ENCODE measurements at places on chromosomes 5 and 9.
A peak's percentile ranks its signal among the peaks of the same experiment; 100 is the strongest.

DNA sequence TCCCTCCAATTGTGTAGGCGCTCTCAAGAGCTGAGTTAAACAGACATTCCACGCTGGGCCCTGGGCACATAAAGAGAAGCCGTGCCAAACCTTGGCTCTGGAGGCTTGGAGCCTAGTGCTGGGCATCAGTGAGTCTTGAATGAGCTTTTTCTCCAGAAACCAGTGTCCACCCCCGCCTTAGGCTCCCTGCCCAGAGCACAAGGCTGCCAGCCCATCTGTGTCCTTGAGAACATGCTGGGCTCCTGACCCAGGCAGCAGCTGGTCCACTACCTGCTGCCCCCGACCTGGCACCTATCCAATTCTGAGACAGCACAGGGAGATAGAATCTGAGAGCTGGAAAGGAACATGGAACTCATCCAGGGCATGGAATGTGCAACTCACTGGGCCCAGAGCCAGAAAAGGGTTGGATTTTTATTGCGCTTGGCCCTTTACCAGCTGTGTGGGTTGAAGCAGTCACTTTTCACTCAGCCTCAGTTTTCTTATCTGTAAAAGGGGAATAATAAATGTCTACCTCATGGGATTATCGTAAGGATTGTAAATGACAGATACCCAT lies 92.4 kb upstream of the CPLX2 start:
- peak; percentile 17 for DNase-seq

DNA sequence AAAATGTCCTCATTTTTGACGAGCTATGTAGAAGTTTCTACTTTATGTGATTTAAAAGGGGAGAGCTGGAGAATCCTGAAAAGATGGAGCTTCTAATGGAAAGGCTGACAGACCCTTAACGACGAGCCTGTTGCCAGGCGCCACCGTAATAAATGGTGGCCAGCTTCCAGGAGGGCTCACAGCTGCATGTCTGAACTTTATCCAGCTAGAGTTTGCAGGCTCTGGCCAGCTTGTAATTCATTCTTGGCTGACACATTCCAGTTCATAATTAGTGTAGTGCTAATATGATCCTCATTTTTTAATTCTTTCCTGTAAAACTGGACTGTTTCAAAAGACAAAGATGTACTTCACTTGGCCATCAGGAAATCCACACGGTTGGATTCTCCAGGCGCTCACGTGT lies 246.7 kb downstream of the GAS1 start:
- DNase-seq, result peak; percentile 66

DNA sequence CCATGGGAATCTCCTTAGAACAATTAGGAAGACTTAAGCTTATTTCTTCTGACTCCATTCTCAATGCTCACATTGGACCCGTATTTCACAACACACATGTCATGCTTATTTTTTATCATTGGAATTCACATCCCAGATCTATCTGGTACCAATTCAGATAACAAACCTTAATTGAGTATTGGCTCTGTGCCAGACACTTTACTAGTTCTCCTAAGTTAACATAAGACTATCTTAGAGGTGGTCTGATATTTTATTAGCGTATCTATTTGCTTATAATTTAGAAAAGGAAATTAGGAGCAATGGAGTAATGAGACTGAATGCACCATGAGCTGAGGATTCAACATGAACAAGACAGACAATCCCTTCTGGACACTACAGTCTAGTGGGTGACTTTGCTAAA lies 45.1 kb downstream of the FBXL7 start:
- DNase-seq, result no peak

DNA sequence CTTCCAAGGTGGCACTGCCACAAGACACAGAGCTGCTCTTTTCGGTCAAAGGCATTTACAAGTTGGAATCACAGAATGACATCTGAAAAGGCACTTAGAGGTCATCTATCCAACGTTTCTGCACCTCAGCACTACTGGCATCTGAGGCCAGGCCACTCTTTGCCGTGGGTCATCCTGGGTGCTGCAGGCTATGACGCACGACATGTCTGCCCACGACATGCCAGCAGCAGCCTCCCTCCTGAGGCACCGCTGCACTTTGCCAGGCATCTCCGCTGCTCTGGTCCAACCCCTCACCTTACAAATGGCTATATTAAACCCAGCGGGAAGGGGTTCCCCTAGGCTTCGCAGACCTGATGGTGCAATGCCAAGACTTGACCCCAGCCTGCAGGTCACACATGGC lies 8.1 kb downstream of the SURF4 start:
- no peak for DNase-seq

- DNase-seq, result no peak
Measured at GRCh38 chr5:52148679-52149078, 639.0 kb upstream of the ITGA1 start.

GRCh38 chr5:51872144-51872543 lies 488.9 kb downstream of the ISL1 start:
- no peak for DNase-seq

DNA sequence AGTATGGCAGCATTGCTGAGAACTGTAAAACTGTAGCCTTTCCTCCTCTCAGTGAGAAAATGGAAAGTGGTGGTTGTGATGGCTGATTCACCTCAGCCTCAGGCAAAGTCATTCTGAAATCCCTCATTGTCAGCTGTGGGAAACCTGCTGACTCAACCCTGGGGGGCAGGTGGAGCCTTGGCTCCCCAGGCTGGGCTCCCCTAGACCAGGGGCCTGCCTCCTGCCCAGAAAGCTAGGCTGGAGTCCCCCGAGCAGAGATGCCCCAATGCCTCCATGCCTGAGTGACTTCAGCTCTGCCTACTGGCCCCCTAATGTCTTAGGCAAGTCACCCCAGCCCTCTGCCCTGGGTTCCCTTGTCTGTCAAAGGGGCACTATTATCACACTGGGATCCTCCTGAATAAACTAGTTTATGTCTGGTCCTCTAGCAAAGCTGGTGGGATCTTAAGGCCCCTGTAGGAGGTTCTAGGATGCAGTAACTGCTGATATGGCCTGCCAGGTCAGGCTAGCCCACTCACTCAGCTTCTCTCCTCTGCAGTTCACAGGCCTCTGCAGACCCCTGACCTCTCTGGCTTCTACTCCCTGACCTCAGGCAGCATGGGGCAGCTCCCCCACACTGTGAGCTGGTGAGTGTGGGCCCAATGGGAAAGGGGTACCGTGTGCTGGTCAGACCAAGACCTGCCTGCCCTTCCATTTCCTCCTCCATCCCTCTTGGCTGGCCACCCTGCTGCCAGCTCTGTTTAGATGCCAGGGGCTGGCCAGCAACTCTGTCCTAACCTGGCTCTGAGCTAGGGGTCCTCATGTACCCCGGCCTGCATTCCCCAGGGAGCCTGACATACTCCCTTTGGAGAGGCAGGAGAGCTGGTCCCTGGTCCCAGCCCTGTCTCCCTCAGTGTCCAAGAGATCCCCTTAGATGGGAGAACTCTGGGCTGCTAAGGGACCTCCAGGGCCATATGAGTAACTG lies 24.2 kb downstream of the TCF7 start:
- no peak for DNase-seq

- no peak for DNase-seq
Measured at GRCh38 chr9:93962017-93962416, 6.9 kb upstream of the BARX1 start.
